Activated CD4-positive, alpha-beta T cell treated with anti-CD3 and anti-CD28 coated beads, Interleukin-2, amount 10 ng/mL, durations not matched to agents 24 days and 14 days (primary cell): ENCODE measurements at places on chromosomes 5 and 9. TPM values are rescaled to one million over a fixed set of nuclear protein-coding genes. Genes with fewer than 3 reads are reported as not detected.

- no peak for DNase-seq
- peaks cover 5% of the 10 kb centered on the region for H3K27me3 ChIP-seq
- no peaks in the 10 kb centered on the region for H3K36me3 ChIP-seq
- no peak overlapping the region for H3K4me3 ChIP-seq
- H3K27ac ChIP-seq = no peak overlapping the region
Measured at GRCh38 chr5:35458824-35459207, 158.8 kb upstream of the SPEF2 start.

GRCh38 chr5:3157214-3157613, 405.7 kb upstream of the IRX2 start:
- no peaks in the 10 kb centered on the region for H3K36me3 ChIP-seq
- H3K4me3 ChIP-seq = no peak overlapping the region
- no peak overlapping the region for H3K27ac ChIP-seq
- H3K27me3 ChIP-seq = no peaks in the 10 kb centered on the region

Gene SPINK5
- total RNA-seq = not detected in 2 replicates

Gene BSPRY
- 10.5 and 10.6 TPM in 2 replicates for total RNA-seq

Gene CCDC171
- 1.5 and 1.6 TPM in 2 replicates for total RNA-seq

DNA sequence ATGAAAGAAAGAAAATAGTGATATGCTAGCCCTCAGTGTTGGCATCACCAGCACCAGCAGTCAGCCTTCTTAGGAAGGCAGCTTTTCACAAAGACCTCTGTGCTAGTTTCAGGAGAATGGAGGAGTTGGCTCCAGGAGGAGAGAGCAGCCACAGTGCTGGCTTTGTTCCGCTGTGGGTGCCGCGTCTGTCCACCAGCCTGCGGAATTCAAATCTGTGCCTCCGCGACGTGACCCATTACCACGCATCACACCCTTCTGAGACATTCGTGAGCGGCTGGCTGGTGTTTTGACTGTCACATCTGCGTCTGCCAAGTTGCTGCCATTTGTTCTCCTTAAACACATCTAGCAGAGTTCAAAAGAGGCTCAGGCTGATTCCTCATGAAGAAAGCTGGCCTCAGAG, 34.4 kb downstream of the SNX18 start:
- H3K27me3 ChIP-seq = no peaks in the 10 kb centered on the region
- DNase-seq = no peak
- no peaks in the 10 kb centered on the region for H3K4me1 ChIP-seq
- no peak overlapping the region for H3K27ac ChIP-seq
- peaks cover 13% of the 10 kb centered on the region for H3K36me3 ChIP-seq

GRCh38 chr5:81825237-81825636, 74.3 kb upstream of the SSBP2 start:
- peaks cover 2% of the 10 kb centered on the region for H3K4me1 ChIP-seq
- H3K27me3 ChIP-seq = peaks cover 2% of the 10 kb centered on the region
- no peak overlapping the region for H3K4me3 ChIP-seq
- no peaks in the 10 kb centered on the region for H3K36me3 ChIP-seq
- H3K27ac ChIP-seq = no peak overlapping the region

GRCh38 chr5:169978714-169979113, 1.6 kb downstream of the INSYN2B start:
- no peak for DNase-seq
- H3K27ac ChIP-seq = no peak overlapping the region
- no peaks in the 10 kb centered on the region for H3K27me3 ChIP-seq
- no peaks in the 10 kb centered on the region for H3K4me1 ChIP-seq
- no peak overlapping the region for H3K4me3 ChIP-seq
- H3K36me3 ChIP-seq = peaks cover 19% of the 10 kb centered on the region

GRCh38 chr9:35736201-35736633, 3.8 kb downstream of the CREB3 start:
- H3K4me3 ChIP-seq = no peak overlapping the region
- DNase-seq = peak; percentile 92
- H3K4me1 ChIP-seq = peaks cover 20% of the 10 kb centered on the region
- no peaks in the 10 kb centered on the region for H3K27me3 ChIP-seq
- no peak overlapping the region for H3K27ac ChIP-seq

Gene GPR151
- not detected in 2 replicates for total RNA-seq

Gene LHX2
- not detected in 2 replicates for total RNA-seq

Gene PKN3
- 22.9 and 24.3 TPM in 2 replicates for total RNA-seq

GRCh38 chr5:125331987-125332598, 585.7 kb upstream of the ZNF608 start:
- H3K36me3 ChIP-seq = no peaks in the 10 kb centered on the region
- no peak for DNase-seq
- H3K4me3 ChIP-seq = no peak overlapping the region
- H3K27me3 ChIP-seq = no peaks in the 10 kb centered on the region
- no peaks in the 10 kb centered on the region for H3K4me1 ChIP-seq
